ENCODE measurements at places on chromosomes 2 and 18. TPM values are rescaled to one million over a fixed set of nuclear protein-coding genes. Genes with fewer than 3 reads are reported as not detected.

Gene NDUFV2
- total RNA-seq, result 118 TPM

Gene RGPD4
- 0.11 TPM for total RNA-seq

Gene ANKRD30B
- not detected for total RNA-seq

Gene KRCC1
- 16.2 TPM for total RNA-seq

Gene UGT1A4
- not detected for total RNA-seq

Gene NETO1
- total RNA-seq, result not detected

Gene SEH1L
- total RNA-seq, result 27.7 TPM

Gene MOB4
- total RNA-seq, result 25.4 TPM

Gene ARHGAP28
- total RNA-seq, result 0.08 TPM

Gene EPB41L3
- 0.52 TPM for total RNA-seq

Gene ALPG
- total RNA-seq, result 0.22 TPM

Gene PARD6G
- total RNA-seq, result 3.4 TPM

Gene SNORC
- 7.9 TPM for total RNA-seq

Gene TTC21B
- 5.2 TPM for total RNA-seq

Gene TAF4B
- 5.2 TPM for total RNA-seq

Gene ABHD1
- total RNA-seq, result 1.2 TPM

Gene IL36RN
- total RNA-seq, result 0.13 TPM

Gene DLGAP1
- 0.12 TPM for total RNA-seq

Gene CCDC74B
- 5.7 TPM for total RNA-seq

Gene CPS1
- 10.7 TPM for total RNA-seq

Gene DOK1
- total RNA-seq, result 4.6 TPM

Gene RPRM
- 0.09 TPM for total RNA-seq

Gene UGT1A8
- total RNA-seq, result not detected

Gene FZD7
- total RNA-seq, result 7.3 TPM

Gene GNAL
- total RNA-seq, result 5.4 TPM

Gene LBH
- total RNA-seq, result 137 TPM

Gene AQP4
- total RNA-seq, result not detected

Gene KCNE4
- 0.65 TPM for total RNA-seq

Gene CENPA
- 46.7 TPM for total RNA-seq

Gene VRK2
- 32.9 TPM for total RNA-seq

Gene MC5R
- not detected for total RNA-seq

Gene FAM110C
- total RNA-seq, result 0.12 TPM

Gene CD207
- total RNA-seq, result not detected

Gene STAT4
- 4.3 TPM for total RNA-seq

Gene RESP18
- total RNA-seq, result not detected

Gene MSGN1
- not detected for total RNA-seq

Gene MERTK
- 1.9 TPM for total RNA-seq

Gene DYNAP
- not detected for total RNA-seq

Gene SKOR2
- total RNA-seq, result not detected

Gene AGFG1
- total RNA-seq, result 120 TPM

Gene SERTAD2
- total RNA-seq, result 11.9 TPM

Gene SLC4A1AP
- total RNA-seq, result 31.5 TPM

All from A549 treated with ZK216348 at 1 μM for 4 hours (cell line).